ENCODE measurements at places on chromosomes 6 and 20.

DNA sequence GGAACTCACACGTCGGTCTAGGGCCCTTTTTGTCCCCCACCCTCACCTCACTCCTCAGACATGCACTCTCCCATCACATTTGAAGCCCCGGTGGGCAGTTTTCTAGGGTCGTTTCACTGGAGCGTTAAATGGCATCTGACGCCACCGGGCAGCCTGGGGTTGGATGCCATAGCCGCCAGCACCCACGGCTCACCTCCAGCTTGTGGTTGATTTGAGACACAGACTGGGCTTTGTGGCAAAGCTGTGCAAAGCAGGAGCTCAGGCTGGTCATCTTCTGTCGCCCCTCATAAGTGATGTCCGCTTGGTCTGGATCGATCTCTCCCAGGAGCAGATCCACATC lies 530 bp downstream of the GOPC start:
- DNase-seq = no peak

DNA sequence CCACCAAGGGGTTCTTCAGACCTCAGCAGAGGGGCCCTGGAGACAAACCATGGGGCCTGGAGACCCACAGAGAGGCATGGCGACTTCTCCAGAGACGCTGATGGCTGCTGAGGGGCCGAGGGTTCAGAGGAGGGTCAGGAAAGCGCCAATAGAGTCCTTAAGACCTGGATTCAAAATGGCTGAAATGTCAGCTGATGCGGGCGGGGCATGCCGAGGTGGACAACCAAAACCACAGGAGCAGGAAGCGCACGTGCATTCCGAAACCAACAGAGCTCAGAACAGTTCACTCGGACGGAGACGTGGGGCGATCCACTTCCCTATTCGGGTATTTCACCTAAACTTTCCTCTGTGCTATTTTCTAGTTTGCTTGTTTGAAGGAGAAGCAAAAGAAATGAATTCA lies 99.9 kb upstream of the RIN2 start:
- no peak for DNase-seq

DNA sequence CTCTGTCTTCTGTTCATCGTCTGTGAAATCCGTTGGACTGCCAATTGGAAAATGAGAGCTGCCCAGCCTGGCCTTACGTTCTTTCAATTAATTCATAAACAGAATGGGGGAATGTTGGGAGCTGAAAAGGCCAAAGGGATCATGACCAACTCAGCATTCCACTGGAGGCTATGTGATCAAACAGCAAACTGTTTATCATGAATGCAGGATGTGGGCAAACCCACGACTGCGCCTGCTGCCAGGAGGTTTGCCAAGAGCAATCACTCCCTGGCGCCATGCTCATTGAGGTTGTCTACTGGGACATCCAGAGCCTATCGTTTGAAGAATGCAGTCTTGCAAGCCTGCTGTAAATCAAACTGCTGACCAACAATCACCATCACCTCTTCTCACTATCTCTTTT lies 9.3 kb upstream of the FKBP1A start:
- DNase-seq = no peak

- no peak for DNase-seq
These were observed 18.9 kb upstream of the ITPR3 start for GRCh38 chr6:33602180-33602579.

- no peak for DNase-seq
These were observed 76.6 kb upstream of the RBM24 start for GRCh38 chr6:17204533-17204932.

Data from DMS153 (cell line).